Immature natural killer cell (primary cell): ENCODE measurements at places on chromosomes 6 and 20.

DNA sequence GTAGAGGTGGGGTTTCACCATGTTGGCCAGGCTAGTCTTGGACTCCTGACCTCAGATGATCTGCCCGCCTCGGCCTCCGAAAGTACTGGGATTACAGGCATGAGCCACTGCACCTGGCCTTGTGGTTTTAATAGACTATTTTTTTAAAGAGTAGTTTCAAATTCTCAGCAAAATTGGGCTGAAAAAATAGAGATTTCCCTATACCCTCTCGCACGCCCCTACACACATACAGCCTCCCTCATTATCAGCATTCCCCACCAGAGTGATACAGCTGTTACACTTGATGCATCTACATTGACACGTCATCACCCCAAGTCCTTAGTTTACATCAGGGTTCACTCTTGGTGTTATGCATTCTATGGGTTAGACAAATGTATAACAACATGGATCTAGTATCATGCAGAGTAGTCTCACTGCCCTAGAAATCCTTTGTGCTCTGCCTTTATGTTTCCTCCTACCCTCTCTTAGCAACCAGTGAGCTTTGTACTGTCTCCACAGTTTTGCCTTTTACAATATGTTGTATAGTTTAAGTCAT lies 103.6 kb downstream of the CDYL start:
- DNase-seq, result no peak

DNA sequence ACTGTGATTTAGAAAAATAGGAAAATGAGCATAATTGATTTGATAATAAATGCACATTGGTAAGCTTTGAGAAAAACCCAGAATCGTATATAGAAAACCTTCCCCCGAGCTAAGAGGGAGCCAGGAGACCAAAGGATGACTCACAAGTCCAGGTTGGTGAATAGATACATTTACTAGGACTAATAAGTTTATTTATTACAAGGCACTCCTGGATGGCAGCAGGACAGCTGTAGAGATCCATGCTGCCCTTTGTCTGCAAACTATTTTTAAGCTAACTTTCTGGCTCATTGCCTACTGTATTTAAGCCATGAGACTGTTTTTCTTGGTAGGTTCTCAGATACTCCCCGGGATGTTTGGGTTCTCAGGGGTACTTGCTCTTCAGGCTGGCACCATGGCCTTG lies 13.4 kb downstream of the CASP8AP2 start:
- DNase-seq, result no peak

- DNase-seq, result no peak
Measured at GRCh38 chr6:34970488-34970887, 81.4 kb downstream of the ANKS1A start.

GRCh38 chr20:50009521-50010454 lies 27.0 kb downstream of the SNAI1 start:
- no peak for DNase-seq

DNA sequence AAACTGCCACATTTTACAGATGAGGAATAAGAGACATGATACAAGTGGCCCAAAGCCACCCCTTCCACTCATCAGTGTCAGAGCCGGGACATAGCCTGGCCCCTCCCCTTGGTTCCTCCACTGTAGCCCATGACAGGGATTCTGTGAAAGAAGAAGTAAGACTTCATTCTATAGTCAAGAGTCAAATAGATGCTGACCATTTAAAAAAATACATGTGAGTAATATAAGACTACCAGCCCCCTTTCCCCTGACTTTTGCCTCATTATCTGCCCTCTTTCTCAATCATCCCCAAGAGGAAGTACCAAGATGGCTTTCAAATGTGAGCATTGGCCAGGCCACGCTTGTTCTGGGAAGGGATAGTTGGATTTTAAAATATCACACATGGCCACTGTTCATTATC lies 57.8 kb upstream of the TAB2 start:
- DNase-seq, result no peak

GRCh38 chr20:10502098-10502526 lies 67.0 kb downstream of the SLX4IP start:
- peak; percentile 26 for DNase-seq

GRCh38 chr6:165059032-165059431 lies 250.4 kb downstream of the C6orf118 start:
- DNase-seq, result no peak
